Activated T-cell treated with anti-CD3 and anti-CD28 coated beads, Interleukin-2, amount 50 U/mL, for 4 hours (primary cell): ENCODE measurements at places on chromosomes 2 and 18. TPM values are rescaled to one million over a fixed set of nuclear protein-coding genes. Genes with fewer than 3 reads are reported as not detected.

The AQP12B gene
- total RNA-seq: not detected

- no peak for DNase-seq
Observed at GRCh38 chr2:238120463-238121298, 17.8 kb upstream of the KLHL30 start.

DNA sequence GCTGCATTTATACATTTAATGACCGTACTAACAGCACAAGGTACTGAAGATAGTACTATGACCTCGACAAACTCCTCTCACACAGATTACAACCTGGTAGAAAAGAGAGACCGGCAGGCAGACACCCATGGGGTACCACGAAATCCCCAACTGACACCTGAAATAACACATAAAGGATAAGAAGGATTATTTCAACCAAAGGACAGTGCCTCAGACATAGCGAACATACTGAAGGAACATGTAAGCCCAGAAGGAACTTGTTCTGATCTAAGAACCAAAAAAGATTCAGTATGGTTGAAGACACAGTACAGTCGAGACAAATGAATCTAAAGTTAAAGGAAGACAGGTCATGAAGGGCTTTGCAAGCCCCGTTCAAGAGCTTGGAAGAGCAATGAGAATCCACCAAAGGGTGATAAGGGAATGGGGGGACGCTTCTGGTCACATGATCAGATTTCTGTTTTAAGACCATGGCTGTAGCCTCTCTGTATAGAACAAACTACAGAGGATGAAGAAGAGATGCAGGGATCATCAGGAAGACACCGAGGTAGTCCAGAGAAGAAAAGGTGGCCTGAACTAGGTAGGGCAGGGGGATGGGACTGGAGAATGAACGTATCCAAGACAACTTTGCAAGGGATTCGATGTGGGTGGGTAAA is 902 bp downstream of the MCFD2 start:
- DNase-seq: no peak

- no peak for DNase-seq
Observed at GRCh38 chr2:197813093-197813787, 8.8 kb downstream of the PLCL1 start.

DNA sequence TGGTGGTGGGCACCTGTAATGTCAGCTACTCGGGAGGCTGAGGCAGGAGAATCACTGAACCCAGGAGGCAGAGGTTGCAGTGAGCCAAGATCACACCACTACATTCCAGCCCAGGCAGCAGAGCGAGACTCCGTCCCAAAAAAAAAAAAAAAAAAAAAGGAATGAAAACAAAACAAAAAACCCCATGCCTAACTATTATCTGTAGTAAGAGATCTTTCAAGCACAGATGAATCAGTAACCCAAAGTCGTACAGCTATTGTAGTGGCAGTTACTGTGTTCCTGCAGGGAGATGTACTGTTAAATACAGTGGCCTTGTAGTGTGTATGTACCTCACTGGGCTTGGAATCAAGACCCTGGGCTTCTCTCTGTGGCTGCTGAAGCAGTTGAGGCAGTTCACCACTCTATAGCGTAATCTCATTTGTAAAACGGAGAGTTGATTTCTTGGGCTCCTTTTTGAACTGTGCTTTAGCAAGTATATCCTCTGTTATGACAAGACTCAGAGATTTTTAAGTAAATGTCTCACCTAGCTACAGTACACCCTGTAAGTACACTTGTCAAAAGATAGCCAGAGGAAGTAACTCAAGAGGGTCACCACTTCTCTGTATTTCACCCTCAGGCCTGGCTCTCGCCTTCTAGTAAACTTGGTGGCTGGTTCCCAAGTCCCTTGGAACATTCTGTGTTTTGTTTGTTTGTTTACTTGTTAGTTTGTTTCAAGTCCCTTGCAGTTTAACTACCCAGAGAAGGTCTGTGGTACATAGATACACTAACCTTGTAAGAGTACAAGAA is 109.6 kb upstream of the FOSL2 start:
- DNase-seq: no peak

GRCh38 chr18:713135-713490 is 683 bp upstream of the ENOSF1 start:
- DNase-seq: no peak
